ENCODE measurements at places on chromosomes 7 and 10.
A peak's percentile ranks its signal among the peaks of the same experiment; 100 is the strongest.

GRCh38 chr10:1057106-1057657 lies 997 bp downstream of the WDR37 start:
- DNase-seq, result no peak

- DNase-seq, result no peak
These were observed 377.3 kb upstream of the STEAP1 start for GRCh38 chr7:89776980-89777379.

- DNase-seq, result no peak
These were observed 95.9 kb upstream of the CCDC71L start for GRCh38 chr7:106756884-106757283.

- DNase-seq, result no peak
These were observed 1226.4 kb downstream of the XPNPEP1 start for GRCh38 chr10:108696792-108697477.

DNA sequence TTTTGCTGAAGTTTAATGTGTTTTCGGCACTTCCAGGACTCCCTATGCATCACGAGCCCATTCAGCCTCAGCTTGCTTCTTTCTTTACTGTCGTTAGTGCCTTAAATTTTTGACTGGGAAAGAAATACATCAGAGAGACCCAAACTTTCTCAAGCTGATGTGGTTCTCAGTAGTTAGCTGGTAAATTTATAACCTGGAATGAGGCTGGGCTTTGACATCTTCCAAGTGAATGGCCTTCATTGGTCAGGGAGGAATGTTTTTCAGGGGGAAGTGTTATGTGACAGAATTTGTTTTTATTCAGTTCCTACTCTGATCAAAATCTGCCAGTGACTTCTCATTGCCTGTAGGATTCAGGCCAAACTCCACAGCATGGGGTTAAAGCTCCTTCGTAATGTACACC lies 296.9 kb downstream of the SORCS3 start:
- no peak for DNase-seq

DNA sequence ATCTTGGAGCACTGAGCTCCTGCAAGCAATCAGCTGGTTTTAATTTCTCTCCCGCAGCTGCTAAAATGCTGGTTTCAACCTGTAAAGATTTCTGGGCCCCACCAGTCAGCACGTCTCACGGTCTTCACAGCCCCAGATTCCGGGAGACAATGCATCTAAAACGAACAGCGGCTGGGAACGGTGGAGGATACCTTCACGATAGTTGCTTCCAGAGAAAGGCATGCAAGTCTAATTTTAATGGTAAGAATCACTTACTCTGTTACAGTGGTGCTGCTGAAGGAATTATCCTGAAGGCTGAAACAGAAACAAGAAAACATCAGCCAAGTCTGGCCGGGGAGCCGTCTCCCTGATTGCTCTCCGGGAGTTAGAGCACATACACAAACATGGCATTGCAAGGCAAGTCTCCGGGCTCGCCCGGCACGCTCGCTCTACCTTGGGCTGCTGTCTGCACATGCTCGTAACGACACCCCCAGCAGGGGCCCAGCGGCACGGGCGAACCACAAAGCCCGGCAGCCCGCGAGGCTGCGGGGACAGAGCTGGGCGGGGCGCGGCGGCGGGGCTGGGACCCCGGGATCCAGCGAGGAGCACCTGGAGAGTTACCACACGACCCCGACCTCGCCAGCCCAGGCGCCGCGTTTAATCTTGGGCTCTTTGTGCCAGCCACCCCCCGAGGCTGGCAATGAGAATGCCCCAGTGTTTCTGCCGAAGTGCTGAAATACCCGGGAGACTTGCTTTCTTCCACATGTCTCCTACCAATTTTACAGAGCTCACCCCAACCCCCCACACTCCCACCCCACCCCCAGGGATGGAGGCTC lies at the start of gene FAM13C:
FAM13C (minus strand) TSS at position 406 of the 815 bp plus-strand sequence; CDS start at position 317, 89 bp downstream.
- DNase-seq, result no peak

DNA sequence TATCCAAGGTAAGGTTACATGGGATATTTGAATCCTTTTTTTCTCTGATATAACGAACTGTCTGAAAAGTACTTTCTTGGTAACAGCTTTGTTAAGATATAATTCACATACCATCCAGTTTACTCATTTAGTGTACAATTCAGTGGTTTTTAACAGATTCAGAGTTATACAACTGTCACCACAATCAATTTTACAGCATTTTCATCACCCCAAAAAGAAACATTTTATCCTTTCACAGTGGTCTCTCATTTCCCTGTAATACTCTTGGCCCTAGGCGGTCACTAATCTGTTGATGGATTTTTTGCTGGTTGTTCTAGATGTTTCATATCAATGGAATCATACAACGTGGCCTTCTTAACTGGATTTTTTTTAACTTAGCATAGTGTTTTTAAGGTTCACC lies 91.6 kb downstream of the GLCCI1 start:
- DNase-seq, result no peak

GRCh38 chr7:105581066-105581811 lies at the start of gene EFCAB10:
EFCAB10 (minus strand) TSS chr7:105581493; CDS start chr7:105581463, 30 bp downstream.
- DNase-seq, result peak; percentile 54

DNA sequence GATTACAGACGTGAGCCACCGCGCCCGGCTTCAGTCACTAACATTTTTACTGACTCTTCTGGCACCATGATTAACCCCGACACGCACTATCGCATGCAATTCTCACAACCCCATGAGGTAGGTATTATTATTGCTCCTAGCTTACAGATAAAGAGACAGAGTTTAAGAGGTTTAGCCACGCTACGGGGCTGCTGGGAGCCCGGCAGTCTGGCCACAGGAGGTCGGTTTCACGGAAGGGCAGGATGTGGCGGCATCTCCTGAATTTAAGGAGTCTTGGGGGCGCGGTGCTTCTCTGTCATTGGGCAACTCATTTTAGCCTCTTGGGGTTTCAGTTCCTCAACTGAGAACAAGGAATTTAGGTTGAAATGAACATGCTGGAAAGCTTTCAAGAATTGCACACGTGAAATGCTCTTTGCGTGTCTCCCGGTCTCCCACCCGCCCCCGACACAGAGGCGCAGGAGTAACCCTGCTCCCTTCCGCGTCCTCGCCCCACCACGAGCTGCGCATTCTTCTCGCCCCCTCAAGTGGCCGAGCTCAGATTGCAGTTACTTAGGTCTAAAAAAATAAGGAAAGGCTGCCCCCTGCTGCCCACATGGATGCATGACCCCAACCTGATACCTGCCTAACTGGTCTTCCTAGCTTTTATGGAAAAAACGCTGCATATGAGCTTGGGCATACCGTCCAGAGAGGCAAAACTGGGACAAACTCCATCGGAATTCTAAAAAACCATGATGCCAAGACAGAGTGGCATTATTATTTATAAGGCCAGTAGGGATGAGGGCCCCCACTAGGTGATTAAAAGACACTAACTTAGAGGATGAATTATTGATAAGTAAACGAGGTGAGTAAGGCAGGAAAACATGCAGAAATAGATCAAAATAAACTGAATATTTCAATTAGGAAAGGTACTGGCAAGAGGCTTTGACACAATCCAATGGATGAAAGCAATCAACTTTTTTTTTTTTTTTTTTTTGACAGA lies 12.4 kb downstream of the PRSS2 start:
- peak; percentile 76 for DNase-seq

DNA sequence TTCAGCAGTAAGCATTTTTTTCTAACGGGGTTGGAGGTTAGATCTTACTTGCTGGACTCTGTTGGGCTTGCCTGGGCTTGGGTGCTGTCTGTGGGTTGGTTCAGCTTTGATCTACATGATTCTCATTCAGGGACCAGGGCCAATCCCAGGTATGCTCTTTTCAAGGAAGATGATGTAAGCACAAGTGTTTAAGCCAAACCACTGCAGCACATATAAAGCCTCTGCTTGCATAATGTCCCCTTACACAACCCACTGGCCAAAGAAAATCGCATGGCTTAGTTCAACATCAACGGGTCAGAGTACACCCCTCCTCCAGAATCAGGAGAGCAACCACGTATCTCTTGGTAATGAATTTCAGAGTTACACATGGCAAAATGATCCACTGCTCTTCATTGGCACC lies 83.9 kb downstream of the DNAJB9 start:
- DNase-seq, result no peak

Data from stimulated activated effector memory CD8-positive, alpha-beta T cell treated with anti-CD3 and anti-CD28 coated beads, Interleukin-12 subunit alpha, Interleukin-12 subunit beta, amount 100 ng/mL, for 72 hours (primary cell).